ENCODE measurements at places on chromosomes 1 and 21.

DNA sequence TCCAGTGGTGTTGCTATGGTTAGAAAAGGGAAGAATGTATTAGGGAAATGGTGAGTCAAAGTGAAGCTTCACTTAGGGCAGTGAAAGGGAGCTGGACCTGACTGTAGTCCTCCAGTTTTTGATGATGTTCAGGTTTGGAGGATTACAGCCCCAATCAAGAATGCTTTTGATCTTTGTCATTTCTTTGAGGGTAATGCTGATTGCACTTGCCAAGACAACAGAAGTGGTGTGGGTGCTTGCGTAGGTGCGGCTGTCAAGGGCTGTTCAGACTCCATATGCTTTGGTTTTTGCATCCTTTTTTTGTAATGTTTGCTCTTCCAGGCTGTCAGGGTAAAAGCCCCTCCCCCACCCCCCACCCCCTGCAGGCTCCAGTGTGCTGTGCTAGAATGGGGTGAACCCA lies 38.9 kb downstream of the HHAT start:
- DNase-seq = no peak

GRCh38 chr1:190019717-190020116 lies 457.9 kb downstream of the BRINP3 start:
- no peak for DNase-seq

- DNase-seq = no peak
Observed at GRCh38 chr1:65894738-65895605, 102.3 kb downstream of the PDE4B start.

DNA sequence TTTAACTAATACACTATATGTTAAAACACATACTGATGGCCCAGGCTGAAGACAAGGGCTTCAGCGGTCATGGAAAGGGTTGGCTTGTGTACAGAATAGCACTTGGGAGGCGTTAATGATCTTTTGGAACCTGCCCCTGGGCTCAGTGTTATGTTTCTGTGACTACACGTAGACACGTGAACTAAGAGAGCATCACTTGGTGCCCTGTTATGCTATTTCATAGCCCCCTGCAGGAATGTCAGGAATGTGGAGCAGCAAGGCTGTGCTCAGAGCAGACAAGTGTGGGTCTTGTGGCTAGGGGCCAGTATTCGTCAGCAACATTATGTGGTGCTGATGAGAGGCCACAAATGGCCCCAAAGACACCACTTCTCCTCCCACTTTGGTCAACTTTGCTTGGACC lies 132.4 kb downstream of the MAP3K21 start:
- no peak for DNase-seq

GRCh38 chr1:71641903-71642302 lies 561.1 kb upstream of the ZRANB2 start:
- DNase-seq = no peak

DNA sequence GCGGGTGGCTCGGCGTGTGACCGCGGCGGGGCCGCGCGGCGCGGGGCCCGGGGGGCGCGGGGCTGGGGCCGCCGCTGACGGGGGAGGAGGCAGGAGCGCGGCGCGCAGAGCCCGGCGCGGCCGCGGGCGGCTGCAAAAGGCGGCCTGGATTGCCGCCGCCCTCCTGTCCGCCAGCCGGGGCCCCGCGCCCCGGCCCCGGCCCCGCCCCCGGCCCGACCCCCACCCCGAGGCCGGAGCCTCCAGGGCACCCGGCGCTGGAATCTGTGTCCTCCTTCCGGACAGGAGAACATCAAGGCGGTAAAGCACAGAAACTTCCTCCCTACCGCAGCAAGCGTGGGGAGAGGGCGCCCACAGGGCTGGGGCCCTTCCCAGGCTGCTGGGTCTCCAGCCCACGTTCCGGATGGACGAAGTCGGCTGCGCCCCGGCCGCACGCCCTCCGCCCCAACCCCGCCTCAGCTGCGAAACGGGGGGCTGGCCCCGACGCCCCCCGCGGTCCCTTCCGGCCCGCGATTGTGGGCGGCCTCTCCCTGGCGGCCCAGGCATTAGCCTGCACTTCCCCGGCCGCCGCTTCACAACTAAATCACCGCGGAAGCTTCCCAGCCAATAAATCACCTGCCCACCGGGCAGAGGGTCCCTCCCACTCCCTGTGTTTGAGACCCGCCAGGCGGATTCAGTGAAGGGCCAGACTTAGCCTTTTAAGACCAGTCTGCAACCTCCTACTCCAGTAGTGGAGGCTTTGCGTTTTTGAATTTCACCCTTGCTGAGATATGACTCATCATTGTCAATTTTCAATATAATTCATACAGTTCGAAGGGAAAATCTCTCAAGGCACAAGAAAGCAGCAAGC lies 106.0 kb downstream of the SLC45A1 start:
- DNase-seq = peak; percentile 70
